ENCODE measurements at places on chromosomes 2 and 18.

DNA sequence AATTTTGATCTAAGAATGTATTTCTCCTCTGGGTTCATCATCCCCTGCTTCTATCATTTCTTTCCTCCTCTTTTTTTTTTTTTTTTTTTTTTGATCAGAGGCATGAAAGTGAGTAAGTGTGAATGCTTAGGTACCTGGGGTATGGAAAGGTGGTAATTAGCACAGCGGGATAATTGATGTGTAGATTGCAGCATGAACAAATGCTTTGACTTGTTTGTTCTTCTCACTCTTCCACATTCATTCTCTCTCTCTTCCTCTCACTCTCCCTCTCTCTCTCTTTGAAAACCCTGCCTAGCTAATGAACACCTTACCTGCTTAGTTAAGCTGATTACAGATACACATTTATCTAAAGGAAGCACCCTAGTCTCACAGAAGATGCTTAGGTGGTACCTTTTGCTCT is 74.7 kb downstream of the ZEB2 start:
- DNase-seq = no peak

GRCh38 chr2:7962161-7962560 is 719.7 kb upstream of the ID2 start:
- DNase-seq = no peak

GRCh38 chr2:203861197-203861596 is 6.4 kb upstream of the CTLA4 start:
- no peak for DNase-seq

GRCh38 chr2:215793747-215794595 is 219.4 kb downstream of the MREG start:
- DNase-seq = peak; percentile 91

DNA sequence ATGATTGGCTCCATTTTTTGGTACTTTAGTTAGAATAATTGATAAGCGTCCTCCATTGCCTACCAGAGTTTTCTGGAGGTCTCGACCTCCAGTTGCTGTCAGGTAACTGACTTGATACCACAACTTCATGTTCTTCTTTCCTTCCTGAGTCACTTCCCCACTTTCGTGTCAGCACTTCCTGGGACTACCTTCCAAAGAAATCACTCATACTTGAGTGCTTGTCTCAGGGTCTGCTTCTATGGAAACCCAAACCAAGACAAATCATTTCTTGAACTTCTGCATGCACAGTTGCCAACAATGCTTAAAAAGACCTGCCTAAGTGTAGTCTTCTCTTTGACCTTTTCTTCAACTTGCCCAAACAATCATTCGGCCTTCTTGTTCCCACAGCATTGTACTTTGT is 210.3 kb upstream of the ETAA1 start:
- DNase-seq = peak; percentile 3

DNA sequence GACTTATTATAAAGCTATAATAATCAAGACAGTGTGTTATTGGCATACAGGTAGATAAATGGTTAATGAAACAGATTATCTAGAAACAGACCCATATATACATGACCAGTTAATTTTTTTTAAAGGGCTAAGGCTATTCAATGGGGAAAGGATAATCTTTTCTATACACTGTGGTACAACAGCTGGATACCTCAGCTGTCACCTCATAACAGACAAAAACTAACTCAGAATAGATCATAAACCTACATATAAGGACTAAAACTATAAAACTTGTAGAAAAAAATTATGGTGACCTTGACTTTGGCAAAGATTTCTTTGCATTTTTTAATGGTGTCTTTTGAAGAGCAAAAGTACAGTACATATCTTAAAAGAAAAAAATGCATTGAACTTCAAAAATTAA is 30.2 kb downstream of the MAP3K2 start:
- no peak for DNase-seq

GRCh38 chr2:171365778-171366177 is 68.0 kb downstream of the METTL8 start:
- DNase-seq = no peak

DNA sequence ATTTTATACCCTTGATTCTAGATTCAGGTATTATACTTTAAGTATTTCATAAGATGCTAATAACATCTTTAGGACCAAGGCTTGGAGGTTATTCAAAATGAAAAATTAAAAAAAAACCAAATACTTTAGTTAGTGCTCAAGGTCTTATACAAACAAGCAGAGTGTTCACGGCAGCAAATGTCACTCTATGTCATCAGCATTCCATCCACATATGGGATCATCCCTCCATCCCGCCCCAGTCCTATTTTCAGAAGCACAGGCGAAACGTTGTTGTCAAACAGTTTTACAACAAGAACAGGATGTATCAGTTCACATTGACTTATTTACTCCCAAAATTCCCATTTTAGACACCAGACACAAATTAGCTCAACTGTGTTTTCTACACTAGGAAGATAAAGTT is 83.7 kb downstream of the DSEL start:
- DNase-seq = no peak

GRCh38 chr2:203714112-203714511 is 7.7 kb downstream of the CD28 start:
- DNase-seq = no peak

GRCh38 chr2:231627384-231628120 is 34.9 kb downstream of the TEX44 start:
- no peak for DNase-seq

DNA sequence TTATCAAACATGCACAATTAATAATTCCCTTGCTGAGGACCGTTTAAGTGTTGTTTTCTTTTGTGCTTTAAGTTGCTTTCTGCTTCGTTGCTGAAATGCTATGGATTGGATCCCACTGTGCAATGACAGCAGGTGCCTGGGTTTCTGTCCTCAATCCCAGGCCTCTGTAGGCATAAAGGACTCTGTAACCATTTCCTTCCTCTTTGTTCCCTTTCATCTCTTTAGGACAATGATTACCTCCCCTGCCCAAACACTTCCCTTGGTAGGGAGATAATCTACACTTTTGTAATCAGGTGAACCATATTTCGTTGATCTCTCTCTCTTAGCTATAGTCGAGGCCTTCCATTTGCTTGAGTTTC is 58.6 kb upstream of the LYPD6B start:
- DNase-seq = no peak

DNA sequence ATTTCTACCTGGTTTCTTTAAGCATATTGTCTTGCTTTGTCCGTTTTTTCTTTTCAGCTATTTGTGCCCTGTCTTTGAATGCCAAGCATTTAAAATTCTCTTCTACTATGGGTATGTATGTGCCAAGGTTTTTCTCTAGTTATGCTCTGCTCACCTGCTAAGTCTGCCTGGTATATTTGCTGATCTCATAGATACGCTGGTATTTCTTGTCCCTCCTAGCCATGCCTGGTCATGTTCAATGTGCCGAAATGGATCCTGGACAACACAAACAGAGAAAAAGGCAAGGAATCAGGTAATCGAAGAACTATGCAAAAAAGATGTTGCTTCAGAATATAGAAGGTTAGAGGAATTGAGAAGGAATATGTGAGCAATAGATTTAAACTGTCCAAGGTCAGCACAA is 14.9 kb upstream of the KDM3A start:
- DNase-seq = no peak
